Astrocyte (in vitro differentiated cells and primary cell): ENCODE measurements at places on chromosomes 4 and X. TPM values are rescaled to one million over a fixed set of nuclear protein-coding genes. Genes with fewer than 3 reads are reported as not detected.

Gene MAML3
- 8.1 and 10.2 TPM in 2 replicates for total RNA-seq

Gene GSX2
- total RNA-seq = 1.1 and 1.7 TPM in 2 replicates

DNA sequence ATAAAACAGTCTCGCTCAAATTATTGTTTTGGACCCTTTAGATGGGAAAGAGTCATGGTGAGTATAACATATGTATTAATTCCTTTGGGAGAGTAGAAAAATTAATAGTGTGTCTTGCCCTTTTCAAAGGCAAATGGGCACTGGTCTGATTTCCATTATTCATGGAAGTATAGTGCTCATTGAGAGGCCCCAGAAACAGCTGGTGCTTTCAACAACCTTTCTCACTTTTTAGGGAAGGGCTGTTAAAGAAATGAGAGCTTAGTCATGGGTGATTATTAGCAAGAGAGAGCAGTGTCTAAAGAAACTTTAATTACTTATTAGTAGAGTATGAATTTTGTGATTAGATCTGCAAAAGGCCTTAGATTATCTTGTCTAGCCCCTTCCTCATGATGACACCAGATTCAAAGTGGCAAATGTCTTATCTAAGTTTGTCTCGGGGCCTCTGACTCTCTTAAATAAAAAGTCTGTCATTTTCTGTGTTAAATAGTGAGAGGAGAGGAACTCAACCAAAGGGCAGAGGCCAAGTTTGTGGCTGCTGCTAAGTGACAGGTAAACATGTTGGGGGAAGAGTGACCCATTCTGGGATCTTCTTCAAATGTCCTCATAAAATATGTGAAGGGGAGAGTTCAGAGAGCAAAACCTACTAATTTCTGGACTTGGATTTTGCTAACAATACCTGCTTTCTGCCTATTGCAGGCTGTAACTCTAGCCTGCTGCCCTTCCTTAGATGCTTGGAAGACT is 110.6 kb downstream of the REPS2 start:
- DNase-seq = no peak

Gene ARX
- not detected in 2 replicates for total RNA-seq

DNA sequence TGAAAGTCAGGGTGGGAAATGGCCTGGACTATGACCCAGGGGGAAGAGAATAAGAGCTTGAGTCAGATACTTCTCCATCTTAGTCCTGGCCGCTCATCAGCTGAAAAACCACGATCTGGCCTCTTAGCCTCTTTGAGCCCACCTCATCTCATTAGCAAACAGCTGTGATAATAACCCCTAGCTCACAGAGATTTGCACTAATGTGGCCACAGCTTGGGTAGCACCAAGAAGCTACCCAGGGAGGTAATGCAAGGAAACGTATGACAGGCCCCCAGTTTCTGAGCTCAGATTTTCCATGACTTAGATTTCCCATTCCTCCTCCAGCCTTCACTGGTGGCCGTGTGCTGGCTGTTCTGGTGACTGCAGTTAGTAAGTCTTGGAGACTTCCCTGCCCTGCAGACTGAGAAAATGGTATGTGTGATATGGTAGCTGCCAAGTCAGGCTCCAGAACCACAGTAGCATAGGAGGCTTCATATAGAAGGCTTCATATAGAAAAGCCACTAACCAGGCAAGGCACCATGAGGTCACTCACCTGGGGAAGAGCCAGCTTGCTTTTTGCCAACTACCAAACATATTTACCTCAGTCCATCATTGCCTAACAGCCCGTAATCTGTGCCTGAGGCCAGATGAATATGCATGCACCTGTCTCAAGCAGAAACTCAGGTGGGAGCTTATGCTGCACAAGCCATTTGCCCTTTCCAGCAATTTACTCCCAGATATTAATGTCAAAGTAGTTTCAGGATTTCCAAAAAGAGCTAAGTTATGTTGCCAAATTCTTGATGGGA is 51.4 kb upstream of the GABRE start:
- DNase-seq = peak; percentile 70

- DNase-seq = no peak
These were observed 2.9 kb upstream of the CFP start for GRCh38 chrX:47632666-47633065.

- no peak for DNase-seq
These were observed 448.1 kb upstream of the RASGEF1B start for GRCh38 chr4:81919810-81920209.

- no peak for DNase-seq
These were observed 39.6 kb downstream of the FGFBP1 start for GRCh38 chr4:15898902-15899301.
